ENCODE measurements at places on chromosomes 3 and 15.
A peak's percentile ranks its signal among the peaks of the same experiment; 100 is the strongest.

DNA sequence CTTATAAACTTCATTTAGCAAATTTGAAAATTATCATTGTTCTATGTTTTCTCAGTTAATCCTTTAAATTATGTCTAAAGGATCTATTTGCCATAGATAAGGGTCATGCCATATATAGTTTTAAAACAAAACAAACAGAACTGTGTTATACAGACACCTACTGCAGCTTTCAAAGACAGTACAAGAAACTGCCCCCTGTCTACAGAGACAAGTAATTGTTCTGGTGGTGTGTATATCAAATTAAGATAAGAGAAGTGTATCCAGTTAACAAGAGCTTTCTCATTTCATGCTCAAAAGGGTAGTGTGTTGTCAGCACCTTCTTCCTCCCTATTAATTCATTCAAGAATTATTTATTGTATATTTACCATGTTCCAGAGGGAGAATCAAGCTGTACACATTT, 201.2 kb downstream of the FMN1 start:
- DNase-seq, result peak; percentile 31

DNA sequence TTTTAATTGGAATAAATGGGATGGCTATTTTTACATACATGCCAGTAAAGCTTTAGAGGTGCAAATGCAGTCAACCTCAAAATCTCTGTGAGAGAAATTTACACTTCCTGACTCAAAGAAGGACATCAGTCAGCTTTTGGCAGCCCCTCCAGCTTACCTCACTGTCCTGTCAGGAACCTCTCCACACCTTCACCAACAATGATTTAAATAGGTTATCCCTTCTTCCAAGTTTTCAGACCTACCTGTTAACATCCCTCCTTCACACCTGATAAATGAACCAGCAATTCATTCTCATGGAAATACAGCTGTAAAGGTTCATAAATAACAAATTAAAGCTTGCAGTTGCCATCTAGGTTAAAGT, 286.1 kb downstream of the SHOX2 start:
- DNase-seq, result no peak

DNA sequence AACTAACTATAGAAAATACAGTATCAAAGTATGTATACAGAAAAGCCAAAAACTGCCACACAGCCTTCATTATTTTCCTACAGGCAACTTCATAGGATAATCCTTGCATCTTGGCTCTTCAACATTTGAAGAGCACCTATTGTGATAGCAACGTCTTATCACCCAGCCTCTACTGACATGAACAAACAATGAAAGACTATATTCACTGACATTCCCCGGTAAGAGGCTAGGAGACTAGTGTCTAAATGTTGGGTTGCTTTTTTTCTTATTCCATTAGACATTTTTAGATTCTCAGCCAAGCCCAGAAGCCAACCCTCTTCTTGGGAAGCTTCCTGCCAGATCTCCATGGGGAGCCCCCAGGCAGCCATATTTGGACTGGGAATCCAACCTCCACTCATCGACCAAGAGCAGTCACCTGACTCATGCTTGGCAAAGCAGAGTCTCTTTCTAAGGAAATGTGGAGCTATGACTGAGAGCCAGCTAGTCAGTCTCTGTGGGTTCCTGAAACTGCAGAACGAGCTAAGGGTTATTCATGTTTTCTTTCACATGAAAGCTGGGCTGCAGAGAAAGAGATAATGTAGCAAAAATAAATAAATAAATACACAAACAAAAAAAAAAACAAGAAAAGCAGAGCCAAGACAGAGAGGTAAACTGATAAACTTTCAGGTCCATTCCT, 227.5 kb downstream of the MAGI1 start:
- DNase-seq, result peak; percentile 55

DNA sequence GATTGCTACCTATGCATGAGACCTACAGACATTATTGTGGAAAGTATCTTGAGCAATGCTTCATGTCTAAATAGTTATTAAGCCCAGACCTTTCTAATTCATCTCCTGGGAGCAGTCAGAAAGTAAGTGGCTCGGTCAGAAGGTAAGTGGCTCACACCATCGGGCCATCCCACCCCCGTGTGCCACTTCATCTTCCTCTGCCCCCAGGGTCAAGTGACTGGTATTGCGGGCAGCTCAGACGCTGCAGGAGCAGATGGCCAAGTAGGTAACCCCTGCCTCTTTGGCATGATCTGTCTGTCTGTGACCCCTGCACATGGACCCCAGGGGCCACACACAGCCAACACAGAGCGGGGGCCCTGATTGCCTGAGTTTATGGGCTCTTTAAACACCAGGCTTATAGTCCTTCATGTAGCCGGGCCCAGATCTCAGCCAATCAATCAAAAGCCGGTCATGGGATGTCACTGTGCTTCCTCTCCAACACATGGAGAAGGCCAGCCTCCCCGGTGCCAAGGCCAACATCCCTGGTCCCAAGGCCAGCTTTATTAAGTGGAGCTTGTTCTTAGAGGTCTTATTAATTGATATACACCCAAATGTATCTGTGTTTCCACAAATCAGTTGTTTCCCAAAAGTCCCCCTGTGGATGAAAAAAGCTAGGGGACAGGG, 42.9 kb downstream of the LARP6 start:
- DNase-seq, result no peak

Measured in fibroblast of pulmonary artery (primary cell).